ENCODE measurements at places on chromosomes 5 and 9. TPM values are rescaled to one million over a fixed set of nuclear protein-coding genes. Genes with fewer than 3 reads are reported as not detected.

- peak; percentile 22 for DNase-seq
Observed at GRCh38 chr9:124353811-124354274, 61.4 kb downstream of the PSMB7 start.

DNA sequence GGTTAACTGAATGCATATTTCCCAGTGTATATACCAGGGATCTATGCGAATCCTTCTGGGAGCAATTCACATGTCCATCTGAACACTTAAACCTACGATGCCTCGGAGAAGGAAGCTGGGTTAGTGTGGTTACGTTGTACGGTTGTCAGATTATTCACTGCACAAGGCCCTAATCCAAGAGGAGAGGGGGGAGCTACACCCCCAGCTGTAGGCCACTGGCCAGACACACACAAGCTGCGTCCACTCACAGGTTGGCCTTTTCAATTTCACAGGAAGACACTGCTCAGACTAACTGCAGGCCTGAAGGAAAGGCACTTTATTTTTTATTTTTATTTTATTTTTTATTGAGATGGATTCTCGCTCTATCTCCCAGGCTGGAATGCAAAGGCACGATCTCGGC is 184.5 kb upstream of the GNA14 start:
- no peak for DNase-seq

Gene TLX3
- total RNA-seq, result not detected

GRCh38 chr9:136550439-136551289 is 4.8 kb upstream of the NOTCH1 start:
- no peak for DNase-seq

- DNase-seq, result no peak
Observed at GRCh38 chr5:178461004-178461730, 129.0 kb downstream of the COL23A1 start.

Gene SUSD3
- total RNA-seq, result not detected
